ENCODE measurements at places on chromosomes 16 and 17. TPM values are rescaled to one million over a fixed set of nuclear protein-coding genes. Genes with fewer than 3 reads are reported as not detected.

TNFSF13 gene
- 48.7 TPM for total RNA-seq

DNA sequence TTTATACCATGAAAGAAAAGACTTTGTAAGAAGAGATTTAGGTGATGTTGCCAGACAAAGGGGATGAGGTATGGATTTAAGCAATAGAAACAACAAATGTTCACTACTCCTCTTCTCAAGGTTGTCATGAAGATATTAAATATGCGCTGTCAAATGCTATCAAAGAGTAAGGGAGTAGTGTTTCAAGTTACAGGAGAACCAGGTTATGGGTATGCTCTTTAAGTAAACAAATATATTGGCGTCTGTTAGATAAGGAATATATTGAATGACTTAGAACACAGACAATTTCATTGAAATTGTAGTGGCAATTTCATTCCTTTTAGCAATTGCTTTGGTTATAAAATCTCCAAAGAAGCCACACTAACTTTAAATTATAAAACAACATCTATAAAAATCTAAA lies 229.0 kb downstream of the FTO start:
- no peak for DNase-seq

DNA sequence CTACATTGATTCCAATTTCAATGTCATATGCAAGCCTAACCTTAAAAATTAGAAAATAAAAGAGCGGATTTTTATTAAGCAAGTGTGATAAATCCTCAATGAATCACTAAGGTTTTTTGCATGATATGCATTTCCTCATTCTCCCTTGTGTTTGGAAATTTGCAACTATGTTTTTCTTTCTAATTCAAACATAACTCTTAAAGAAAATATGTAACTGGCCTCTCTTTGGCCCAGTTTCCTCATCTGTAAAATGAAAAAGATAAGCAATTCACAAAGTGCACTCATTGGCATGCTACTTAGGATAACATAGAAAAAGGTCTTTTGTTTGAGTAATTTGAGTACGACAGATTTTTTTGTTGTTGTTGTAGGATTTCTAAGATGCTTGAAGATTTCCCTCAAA lies 295.5 kb downstream of the CDH11 start:
- DNase-seq, result no peak

- DNase-seq, result peak; percentile 65
Observed at GRCh38 chr17:41678907-41679739, 9.6 kb upstream of the EIF1 start.

- DNase-seq, result peak; percentile 67
Observed at GRCh38 chr17:44997733-44998520, 29.8 kb upstream of the C1QL1 start.

DNA sequence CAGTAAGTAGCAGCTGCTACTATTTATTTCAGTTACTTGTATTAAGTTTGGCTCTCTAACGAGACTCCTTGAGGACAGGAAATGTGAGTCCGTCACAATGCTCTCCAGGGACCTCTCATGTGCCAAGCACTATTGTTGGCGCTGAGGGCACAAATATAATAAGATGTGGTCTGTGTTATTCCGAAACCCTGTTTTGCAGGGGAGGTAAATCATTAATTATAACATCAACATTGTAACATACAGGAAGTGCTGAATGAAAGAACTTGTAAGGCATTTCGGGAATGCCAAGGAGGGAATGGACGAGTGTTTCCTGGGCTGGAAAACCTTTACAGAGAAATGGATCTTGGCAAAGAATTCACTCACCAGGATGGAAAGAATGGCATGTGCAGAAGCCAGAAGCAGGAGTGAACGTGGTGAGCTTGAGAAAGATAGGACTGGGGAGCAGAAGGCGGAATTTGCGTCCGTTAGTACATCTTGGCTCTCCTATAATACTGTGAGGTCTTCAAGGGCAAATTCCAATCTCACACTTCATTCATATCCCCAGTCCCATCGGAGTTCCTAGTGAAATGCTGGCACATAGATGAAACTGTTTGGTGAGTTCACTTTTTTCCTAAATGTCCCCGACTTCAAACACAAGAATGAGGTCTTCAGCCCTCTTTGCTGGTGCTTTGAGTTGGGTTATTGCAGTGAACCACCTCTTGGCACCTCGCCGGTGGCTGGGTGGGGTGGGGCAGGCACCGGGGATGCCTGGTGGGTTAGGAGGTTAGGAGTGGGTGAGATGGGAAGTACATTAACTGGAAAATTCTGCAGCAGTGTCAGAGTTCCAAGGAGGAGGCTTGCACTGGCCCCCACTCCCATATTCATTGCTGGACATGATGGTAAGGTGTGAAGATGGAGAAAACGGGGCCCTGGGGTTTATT lies 11.5 kb downstream of the TAC4 start:
- DNase-seq, result peak; percentile 73
